ENCODE measurements at places on chromosomes 2 and 18.

DNA sequence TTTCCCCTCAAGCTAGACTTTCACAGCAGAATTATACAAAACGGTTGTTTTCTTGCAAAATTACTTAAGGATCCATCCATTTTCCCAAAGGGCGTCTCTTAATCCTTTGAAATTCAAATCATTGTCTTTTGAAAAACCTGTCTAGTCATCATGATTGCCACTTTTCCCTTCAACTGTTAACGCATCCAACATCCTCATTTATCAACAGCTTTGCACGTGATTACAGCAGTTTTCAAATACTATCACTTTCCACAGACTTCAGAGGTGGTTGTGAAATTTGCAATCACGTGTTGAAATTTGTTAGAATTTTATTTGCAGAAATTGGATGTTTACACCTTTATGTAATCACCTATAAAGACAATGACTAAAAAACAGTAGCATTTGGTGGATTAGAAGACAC lies 304.4 kb upstream of the SLC39A10 start:
- DNase-seq, result peak; percentile 53

GRCh38 chr2:187684174-187684573 lies 129.9 kb upstream of the TFPI start:
- DNase-seq, result no peak

GRCh38 chr2:153221087-153221486 lies 257.5 kb downstream of the RPRM start:
- DNase-seq, result no peak

GRCh38 chr2:173972636-173973035 lies 7.5 kb upstream of the SP3 start:
- DNase-seq, result no peak

DNA sequence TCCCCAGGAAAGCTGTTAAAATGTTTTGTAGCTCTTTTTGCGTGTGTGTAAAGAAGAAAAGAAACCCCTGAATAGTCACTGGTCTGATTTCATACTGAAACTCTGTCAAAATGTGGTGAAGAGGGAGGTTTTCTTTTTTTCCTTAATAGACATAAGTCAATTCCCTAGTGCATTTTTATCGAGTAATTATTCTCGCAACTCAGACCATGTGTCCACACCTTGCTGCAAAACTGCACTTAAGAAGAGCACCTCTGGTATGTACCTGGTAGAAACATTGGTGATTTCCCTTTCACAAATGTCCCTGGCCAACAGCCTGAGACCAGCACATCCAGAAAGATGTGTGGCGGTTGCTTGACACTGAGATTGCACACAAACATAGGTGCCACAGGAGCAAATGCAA lies 159.9 kb downstream of the ZNF521 start:
- no peak for DNase-seq

DNA sequence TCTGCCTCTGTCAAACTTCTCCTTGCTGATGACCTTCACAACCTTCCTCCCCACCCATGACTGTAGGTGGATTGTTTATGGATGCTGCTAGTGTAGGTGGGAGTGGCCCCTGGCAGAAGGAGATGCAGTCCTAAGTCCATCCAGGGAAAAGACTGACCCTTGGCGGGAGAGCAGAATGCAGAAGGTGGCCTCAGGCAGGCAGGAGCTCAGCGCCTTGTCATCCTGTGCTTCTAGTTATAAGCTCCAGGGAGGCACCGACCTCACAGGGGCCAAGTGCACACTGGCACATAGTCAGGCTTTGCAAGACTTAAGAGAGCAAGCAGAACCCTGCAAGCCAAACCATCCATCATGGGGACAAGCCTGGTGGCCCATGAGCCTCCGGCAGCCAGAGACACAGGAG lies 74.4 kb downstream of the CAPN13 start:
- DNase-seq, result no peak

DNA sequence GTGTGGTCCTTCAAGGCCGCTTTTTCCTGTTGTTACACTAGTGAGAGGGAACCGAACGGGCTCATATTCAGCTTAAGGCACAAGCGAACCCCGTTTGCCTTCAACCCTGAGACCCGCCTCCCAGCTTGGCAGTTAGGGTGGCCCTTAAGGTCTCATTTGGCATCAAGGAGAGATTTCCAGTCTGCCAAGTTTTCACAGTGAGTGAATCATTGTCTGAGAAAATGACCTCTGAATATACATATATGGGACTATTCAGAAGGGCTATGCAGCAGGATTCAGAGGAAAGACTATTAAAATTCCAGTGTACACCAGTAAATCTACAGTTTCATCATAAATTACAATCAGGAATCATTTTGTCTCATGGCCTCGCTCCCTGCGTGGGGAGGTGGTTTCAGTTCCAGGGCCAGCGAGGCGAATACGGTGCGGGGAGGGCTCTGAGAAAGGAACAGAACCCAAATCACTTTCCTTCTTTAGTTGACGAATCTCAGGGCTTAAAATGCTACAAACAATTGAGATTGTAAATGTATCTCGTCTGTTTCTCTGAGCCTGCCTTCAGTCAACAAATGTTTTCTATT lies 231.4 kb downstream of the FAM210A start:
- DNase-seq, result no peak

Data from hematopoietic multipotent progenitor cell treated with erythropoietin and hydrocortisone succinate and interleukin-3 and kit ligand, for 6 days (in vitro differentiated cells).